ENCODE measurements at places on chromosomes 1 and 21.

DNA sequence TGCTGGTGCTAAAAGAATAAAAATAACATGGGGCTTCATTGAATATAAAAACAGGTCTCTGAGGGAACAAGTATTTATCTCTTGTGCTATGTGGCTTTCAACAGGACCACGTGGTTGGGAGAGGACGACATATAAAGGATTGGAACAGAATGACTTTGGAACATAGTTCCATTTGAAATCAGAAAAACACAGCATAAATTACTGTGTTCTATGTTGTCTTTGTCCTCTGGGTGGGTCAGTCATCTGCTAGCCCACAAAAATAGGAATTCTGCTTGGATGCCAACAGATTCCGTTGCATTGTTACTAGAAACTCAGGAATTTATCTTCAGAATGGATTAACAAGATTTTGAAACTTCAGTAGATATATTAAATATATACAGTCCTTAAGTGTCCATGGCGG, 5.9 kb downstream of the CEP85 start:
- no peak for DNase-seq

GRCh38 chr1:245869847-245870246, 637.2 kb downstream of the SMYD3 start:
- DNase-seq, result no peak

- DNase-seq, result no peak
Measured at GRCh38 chr1:204567071-204567470, 50.9 kb downstream of the MDM4 start.

GRCh38 chr1:149916193-149916897, 1.3 kb downstream of the SV2A start:
- no peak for DNase-seq

Data from left colon (tissue), 2 donors.